ENCODE measurements at places on chromosomes 2 and 18.

DNA sequence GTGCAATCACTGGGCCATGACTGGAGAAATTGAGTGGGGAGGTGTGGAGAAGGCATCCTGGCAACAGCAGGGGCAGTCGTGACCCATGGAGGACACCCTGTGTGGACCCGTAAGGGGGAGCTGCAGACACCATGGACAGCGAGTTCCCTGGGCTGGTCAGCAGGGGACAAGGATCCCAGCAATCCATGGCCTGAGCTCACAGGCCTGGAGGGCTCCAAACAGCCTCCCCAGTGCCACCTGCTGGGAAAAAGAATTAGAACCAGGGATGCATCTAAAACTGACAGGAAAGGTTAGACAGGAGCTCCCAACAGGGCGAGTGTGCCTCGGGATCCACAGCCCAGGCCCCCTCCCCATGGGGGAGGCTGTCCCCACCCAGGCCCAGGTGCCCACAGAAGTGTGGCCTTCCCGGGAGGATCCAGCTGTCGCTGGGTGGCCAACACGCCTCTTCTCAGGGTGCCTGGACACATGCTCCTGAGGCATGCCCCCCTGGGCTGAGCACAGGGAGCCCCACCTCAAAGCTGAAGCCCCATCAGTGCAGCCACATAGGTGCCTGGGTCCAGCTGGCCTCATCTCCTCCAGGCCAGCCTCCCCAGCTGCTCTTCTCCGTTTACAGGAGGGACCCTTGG lies 20.5 kb upstream of the KIF1A start:
- H3K27me3 ChIP-seq, result peaks cover 76% of the 10 kb centered on the region
- no peak overlapping the region for H3K4me3 ChIP-seq
- peak; percentile 70 for DNase-seq
- H3K4me1 ChIP-seq, result no peaks in the 10 kb centered on the region
- H3K27ac ChIP-seq, result no peak overlapping the region

DNA sequence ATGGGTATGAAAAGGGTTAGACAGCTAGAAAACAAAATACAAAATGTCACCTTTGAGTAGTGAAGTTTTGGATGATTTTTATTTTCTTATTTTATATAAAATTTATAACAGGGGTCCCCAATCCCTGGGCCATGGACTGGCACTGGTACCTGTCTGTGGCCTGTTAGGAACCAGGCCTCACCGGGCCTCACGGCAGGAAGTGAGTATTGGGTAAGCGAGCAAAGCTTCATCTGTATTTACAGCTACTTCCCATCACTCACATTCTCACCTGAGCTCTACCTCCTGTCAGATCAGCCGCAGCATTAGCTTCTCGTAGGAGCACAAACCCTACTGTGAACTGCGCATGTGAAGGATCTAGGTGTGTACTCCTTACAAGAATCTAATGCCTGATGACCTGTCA lies 202.8 kb upstream of the TWIST2 start:
- DNase-seq, result no peak
- H3K27ac ChIP-seq, result peak overlapping the region; percentile 86
- H3K36me3 ChIP-seq, result no peaks in the 10 kb centered on the region

GRCh38 chr18:23077493-23078256 lies 57.6 kb upstream of the CABLES1 start:
- DNase-seq, result peak; percentile 43
- no peaks in the 10 kb centered on the region for H3K4me1 ChIP-seq
- no peaks in the 10 kb centered on the region for H3K27me3 ChIP-seq
- no peaks in the 10 kb centered on the region for H3K36me3 ChIP-seq

GRCh38 chr2:26316041-26316440 lies 29.9 kb upstream of the SELENOI start:
- H3K4me1 ChIP-seq, result no peaks in the 10 kb centered on the region
- H3K4me3 ChIP-seq, result no peak overlapping the region
- H3K27me3 ChIP-seq, result no peaks in the 10 kb centered on the region
- no peak overlapping the region for H3K27ac ChIP-seq
- H3K36me3 ChIP-seq, result no peaks in the 10 kb centered on the region

- no peak overlapping the region for H3K27ac ChIP-seq
- no peaks in the 10 kb centered on the region for H3K27me3 ChIP-seq
- no peak for DNase-seq
- H3K4me3 ChIP-seq, result no peak overlapping the region
- peaks cover 7% of the 10 kb centered on the region for H3K36me3 ChIP-seq
Measured at GRCh38 chr2:109482361-109482861, 131.4 kb downstream of the SEPTIN10 start.

DNA sequence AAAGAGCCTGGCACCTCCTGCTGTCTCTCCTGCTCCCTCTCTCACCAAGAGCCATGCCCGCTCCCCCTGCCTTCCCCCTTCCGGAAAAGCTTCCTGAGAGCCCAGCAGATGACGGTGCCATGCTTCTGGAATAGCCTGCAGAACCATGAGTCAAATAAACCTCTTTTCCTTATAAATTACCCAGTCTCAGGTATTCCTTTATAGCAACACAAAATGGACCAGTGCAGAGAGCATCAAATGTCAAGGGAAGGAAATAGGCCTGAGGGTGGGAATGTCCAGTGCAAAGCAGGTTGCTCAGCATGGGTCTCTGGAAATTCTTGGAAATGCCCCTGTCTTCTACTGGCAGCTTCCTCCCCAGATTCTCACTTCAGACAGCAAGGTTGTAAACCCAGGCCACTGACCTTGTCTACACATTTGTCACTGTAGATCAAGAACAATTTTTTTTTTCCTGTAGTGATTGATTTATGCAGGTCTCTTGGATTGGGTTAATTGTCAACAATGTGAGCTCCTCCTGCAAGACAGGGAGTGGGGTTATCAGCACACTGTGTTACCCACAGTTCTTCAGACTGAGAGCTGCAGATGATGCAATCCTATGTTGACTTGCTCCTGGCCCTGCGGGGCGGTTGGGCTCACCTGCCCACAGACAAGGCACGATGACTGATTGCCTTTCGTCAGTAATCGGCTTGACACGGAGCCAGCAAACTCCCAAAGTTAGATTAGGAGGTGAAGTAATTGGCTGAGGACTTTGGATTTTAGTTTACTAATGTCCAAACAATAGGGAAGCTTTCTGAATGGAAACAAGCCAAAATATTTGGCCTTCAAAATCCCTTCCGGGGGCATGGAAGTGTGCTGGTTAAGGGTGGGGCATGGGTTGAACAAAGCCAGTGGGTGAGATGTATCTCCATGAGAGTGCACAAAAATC lies 5.4 kb upstream of the BOD1L2 start:
- peaks cover 22% of the 10 kb centered on the region for H3K4me1 ChIP-seq
- H3K36me3 ChIP-seq, result peaks cover 4% of the 10 kb centered on the region
- peak overlapping the region; percentile 75 for H3K27ac ChIP-seq
- peak overlapping the region; percentile 51 for H3K4me3 ChIP-seq
- DNase-seq, result peak; percentile 90
- no peaks in the 10 kb centered on the region for H3K27me3 ChIP-seq

DNA sequence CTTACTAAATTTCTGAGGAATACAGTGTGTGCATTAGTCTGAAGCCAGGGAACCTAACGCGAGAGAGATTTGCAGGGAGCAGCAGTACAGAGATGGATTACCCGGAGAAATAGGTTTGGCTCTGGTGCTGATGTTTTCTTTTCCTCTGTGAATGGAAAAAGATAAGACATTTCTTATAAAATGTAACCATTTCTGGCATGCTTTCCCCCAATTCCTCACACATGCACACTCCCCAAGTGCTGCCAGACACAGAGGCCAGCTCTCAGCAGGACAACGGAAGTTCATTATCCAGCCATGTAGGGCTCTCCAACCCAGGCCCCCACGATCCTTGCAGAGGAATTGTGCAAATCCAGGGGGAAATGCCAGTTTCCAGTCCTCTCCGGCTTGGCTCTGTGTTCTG lies 224.5 kb upstream of the MGAT5 start:
- H3K4me3 ChIP-seq, result no peak overlapping the region
- no peak for DNase-seq
- peaks cover 6% of the 10 kb centered on the region for H3K36me3 ChIP-seq
- H3K4me1 ChIP-seq, result no peaks in the 10 kb centered on the region
- no peak overlapping the region for H3K27ac ChIP-seq

DNA sequence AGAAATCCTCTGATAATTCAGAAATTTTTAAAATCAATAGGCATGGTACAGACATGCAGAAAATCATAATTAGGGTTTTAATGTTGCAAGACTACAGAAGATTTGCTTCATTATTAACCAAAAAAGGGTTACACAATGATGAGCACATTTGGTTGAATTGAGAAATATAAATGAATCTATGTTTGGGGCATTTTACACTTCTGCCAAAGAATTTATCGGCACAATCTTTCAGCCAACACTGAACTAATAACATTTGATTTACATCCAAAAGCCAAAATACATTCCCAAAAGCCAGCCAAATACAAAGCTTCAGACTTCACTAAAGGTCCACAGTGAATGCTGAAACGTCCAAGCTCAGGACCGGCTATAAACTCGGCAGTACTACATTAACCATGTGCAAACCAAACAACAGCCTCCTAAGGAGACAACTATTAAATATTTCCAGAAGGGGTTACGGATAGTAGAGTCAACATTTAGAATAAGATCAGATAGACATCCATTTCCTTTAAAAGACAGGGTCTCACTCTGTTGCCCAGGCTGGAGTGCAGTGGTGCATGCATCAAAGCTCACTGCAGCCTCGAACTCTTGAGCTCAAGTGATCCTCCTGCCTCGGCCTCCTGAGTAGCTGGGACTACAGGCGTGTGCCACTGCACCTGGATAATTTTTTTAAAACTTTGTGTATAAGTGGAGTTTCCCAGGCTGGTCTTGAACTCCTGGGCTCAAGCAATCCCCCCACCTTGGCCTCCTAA lies 29.4 kb downstream of the SPRED2 start:
- DNase-seq, result peak; percentile 32
- peak overlapping the region; percentile 19 for H3K27ac ChIP-seq
- H3K4me3 ChIP-seq, result no peak overlapping the region
- peaks cover 18% of the 10 kb centered on the region for H3K4me1 ChIP-seq

- H3K27ac ChIP-seq, result no peak overlapping the region
- H3K4me1 ChIP-seq, result peaks cover 7% of the 10 kb centered on the region
- H3K4me3 ChIP-seq, result no peak overlapping the region
Measured at GRCh38 chr2:216318521-216318874, 53.8 kb downstream of the MARCHF4 start.

DNA sequence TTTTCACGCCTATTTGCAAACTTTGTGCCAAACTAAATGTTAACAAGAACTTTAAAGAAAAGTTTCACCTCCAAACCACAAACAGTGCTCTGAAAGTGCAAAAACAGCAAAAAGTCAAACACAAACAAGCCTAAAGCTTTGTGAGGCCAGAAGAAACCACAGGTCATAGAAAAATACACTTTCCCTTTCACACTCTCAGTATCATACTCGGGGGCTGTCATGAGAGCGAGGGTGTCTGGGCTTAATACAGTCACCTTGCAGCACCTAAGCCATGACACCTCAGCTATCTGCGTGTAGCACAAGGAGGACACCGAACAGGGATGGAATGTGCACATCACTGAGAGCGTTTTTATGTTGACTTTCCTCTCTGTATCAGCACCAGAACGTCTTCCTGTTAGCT lies 26.6 kb upstream of the SEH1L start:
- no peak overlapping the region for H3K4me3 ChIP-seq
- no peaks in the 10 kb centered on the region for H3K36me3 ChIP-seq
- no peak overlapping the region for H3K27ac ChIP-seq
- DNase-seq, result no peak
- no peaks in the 10 kb centered on the region for H3K27me3 ChIP-seq

- H3K4me3 ChIP-seq, result no peak overlapping the region
- no peak overlapping the region for H3K27ac ChIP-seq
- DNase-seq, result no peak
- no peaks in the 10 kb centered on the region for H3K4me1 ChIP-seq
- H3K36me3 ChIP-seq, result no peaks in the 10 kb centered on the region
Measured at GRCh38 chr18:59451073-59451472, 92.0 kb upstream of the LMAN1 start.

DNA sequence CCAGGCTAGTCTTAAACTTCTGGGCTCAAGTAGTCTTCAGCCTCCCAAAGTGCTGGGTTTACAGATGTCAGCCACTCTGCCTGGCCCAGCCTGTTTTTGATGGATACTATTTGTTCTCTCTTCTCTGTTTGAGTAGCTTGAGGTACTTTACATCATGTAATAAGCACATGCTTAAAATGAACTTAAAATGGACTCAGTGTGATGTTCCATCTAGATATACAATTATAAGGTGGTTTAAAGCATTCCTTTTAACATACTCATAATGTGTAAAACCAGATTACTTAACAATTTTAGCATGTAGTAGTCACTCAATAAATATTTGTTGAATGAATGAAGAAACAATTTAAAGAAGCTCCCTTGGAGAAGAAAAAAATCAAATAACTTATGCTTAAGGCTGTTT lies 9.6 kb downstream of the PTPRM start:
- H3K4me1 ChIP-seq, result peaks cover 37% of the 10 kb centered on the region
- H3K36me3 ChIP-seq, result no peaks in the 10 kb centered on the region
- H3K27ac ChIP-seq, result peak overlapping the region; percentile 53
- peak; percentile 26 for DNase-seq

DNA sequence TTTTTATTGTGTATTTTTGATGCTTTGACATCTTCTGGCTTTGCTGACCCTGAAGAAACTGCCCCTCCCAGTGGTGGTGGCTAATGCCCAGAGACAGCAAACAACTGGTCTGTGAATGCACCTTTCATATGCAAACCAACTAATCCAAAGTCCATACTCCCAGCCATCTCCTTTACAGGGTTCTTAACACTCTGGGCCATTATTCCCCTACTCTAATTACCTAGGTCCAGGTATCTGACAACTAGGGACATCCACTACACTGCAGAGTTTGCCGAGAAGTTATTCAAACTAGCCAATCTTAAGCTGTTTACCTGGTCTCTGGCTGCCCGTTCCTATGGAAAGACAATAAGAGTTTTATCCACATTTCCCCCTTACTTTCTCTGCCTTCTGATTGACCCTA lies 73.6 kb downstream of the FSHR start:
- H3K27me3 ChIP-seq, result no peaks in the 10 kb centered on the region
- no peaks in the 10 kb centered on the region for H3K36me3 ChIP-seq
- DNase-seq, result no peak
- H3K4me3 ChIP-seq, result no peak overlapping the region

- H3K27me3 ChIP-seq, result no peaks in the 10 kb centered on the region
- H3K4me1 ChIP-seq, result peaks cover 10% of the 10 kb centered on the region
- H3K27ac ChIP-seq, result no peak overlapping the region
- H3K36me3 ChIP-seq, result no peaks in the 10 kb centered on the region
- H3K4me3 ChIP-seq, result no peak overlapping the region
- peak; percentile 78 for DNase-seq
Measured at GRCh38 chr2:197306696-197307040, 3.9 kb downstream of the ANKRD44 start.

Measured in MCF 10A (cell line).